ENCODE measurements at places on chromosomes 4 and X.

DNA sequence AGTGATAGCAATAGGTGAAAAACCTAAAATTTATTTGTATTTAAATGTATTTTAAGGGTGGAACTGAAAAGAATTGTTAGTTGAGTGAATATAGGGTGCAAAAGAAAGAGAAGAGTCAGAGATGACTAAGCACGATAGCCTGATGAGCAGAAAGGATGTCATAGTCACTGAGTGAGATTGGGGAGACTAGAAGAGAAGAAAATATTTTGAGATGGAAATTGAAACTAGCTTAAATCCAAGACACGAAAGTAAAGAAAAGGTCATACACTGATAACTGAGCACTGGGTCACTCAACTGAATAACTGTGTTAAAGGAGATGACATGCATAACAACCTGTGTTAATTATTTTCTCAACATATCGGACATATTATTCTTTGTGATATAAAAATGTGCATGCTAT, 55.5 kb downstream of the SPANXN4 start:
- DNase-seq = no peak

GRCh38 chrX:24799565-24799964, 105.8 kb downstream of the POLA1 start:
- DNase-seq = no peak

GRCh38 chr4:184636897-184637296, 12.3 kb downstream of the CASP3 start:
- no peak for DNase-seq

DNA sequence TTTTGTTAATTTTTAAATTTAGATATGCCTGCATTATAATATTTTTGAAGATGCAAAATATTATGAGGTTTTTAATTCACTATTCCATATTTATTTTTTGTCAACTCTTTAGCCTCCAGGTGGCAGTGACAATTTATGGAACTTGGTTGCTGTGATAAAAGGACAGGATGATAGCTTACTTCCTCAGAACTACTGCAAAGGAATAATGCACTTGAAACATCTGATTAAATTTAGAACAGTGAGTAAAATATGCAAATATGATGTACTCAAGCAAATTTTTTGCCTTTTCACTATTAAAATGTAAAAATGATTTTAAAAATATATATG, 45.1 kb downstream of the SPATA4 start:
- DNase-seq = no peak

GRCh38 chr4:145870155-145871020, 68.2 kb downstream of the ZNF827 start:
- no peak for DNase-seq

- no peak for DNase-seq
These were observed 42.3 kb upstream of the HMX1 start for GRCh38 chr4:8913858-8914460.

DNA sequence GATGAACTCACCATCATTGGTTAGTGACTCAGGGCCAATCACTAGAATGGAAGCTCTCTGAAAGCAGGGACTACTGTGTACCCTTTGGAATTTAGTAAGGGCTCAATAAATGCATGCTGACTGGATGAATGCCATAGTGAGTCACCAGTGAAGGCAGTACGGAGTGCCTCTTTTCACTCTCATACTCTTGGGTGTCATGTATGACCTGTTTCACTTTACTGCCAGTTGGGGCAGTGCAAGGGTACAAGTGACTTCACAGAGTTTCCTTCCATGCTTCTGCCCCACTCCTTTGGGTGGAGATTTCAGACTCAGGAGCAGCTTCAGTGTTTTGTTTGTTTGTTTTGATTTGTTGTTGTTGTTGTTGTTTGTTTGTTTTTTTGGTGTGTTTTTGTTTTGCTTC, 57.7 kb downstream of the SOX3 start:
- no peak for DNase-seq

DNA sequence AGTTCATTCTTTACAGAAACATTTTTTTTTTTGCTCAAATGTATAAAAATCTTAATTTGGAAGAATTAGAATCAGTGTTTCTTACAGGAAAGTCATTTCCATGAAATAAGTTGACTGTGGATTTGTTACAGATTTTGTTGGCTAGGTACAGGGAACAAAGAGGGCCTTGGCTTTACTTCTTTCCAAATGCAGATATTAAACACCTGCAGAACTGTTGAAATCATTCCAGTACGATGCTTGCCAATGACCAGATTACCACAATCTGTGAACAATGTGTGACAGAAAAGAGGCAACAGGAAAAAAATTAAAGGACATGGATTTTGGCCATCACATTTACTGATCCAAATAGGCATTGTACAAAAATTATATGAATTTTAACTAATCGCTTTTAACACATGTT, 70.8 kb downstream of the ANXA10 start:
- no peak for DNase-seq

- no peak for DNase-seq
These were observed 28.0 kb downstream of the PIGG start for GRCh38 chr4:526971-527460.

DNA sequence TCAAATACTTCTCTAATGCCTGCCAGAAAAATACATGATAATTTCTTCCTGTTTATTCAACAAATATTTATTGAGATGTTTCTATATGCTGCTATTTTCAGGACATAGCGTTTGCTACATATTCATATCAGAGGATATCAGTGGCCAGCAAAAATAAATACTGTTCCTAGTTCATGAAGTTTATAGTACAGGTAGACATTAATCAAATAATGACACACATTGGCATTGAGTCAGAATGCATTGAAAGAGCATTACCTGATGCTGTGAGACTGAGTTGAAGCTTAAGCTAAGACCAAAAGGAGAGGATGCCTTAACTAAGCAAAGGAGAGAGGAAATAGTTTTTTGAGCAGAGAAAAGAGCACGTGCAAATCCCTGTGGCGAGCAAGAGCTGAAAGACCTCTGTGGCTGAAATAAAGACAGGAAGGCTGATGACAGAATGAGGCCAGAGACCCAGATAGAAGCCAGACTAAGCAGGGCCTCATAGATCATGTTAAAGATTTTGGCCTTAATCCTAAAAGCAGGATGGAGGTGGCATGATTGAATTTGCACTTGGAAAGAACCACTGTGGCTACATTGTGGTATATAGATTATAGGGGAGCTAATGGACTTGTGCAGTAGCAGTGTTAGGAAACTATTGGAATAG, 36.2 kb downstream of the FAM241A start:
- DNase-seq = no peak

GRCh38 chr4:187770345-187770744, 225.2 kb upstream of the ZFP42 start:
- DNase-seq = no peak

DNA sequence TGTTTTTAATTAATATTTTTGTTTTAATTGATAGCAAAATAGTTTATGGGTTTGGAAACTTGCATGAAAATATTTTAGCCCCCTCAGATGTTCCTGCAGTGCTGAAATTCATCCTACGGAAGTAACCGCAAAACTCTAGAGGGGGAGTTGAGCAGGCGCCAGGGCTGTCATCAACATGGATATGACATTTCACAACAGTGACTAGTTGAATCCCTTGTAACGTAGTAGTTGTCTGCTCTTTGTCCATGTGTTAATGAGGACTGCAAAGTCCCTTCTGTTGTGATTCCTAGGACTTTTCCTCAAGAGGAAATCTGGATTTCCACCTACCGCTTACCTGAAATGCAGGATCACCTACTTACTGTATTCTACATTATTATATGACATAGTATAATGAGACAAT, 40.4 kb downstream of the MAP7D3 start:
- no peak for DNase-seq

DNA sequence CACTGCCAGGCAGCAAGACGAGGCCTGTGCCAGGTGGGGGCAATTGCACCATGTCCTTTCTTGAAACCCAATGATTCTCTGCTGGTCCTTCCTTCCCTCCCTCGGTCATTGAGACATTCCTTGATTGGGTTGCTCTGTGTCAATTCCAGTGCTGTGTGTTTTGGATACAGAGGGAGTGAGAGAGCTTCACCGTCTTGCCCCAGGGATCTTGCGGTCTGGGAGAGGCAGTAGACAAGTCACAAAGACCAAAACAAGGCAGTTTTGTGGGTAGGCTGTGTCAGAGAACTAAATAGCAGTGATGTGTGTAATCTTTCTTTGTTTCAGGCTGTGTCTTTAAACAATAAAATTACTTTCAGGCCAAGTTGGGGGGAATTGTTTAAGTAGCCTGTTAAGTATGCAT, 38.8 kb upstream of the TADA2B start:
- no peak for DNase-seq

- peak; percentile 86 for DNase-seq
These were observed 375 bp downstream of the FGFR3 start for GRCh38 chr4:1793496-1793840.

All from aorta (tissue), 5 donors.